ENCODE measurements at places on chromosomes 2 and 18.

GRCh38 chr18:9827211-9827792 is 58.5 kb upstream of the TXNDC2 start:
- no peak for DNase-seq

GRCh38 chr2:61210332-61210981 is 48.5 kb downstream of the C2orf74 start:
- DNase-seq = no peak

DNA sequence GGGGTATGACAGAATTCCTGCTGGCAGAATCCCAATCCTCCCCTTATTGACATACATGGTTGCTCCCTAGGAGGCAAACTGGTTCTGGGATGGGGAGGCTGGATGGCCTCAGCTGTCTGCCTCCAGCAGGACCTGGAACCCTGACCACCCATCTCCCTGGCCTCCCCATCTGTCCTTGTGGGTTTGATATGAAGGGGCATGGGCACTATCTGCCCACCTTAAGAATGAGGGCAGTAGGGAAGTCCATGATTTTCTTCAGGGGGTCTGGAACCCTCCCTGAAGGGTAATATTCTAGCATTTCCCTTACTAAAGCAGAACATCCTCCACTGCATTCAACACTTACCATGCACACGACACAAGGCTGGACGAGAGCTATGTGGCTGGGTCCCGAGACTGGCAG is 113.6 kb downstream of the VAPA start:
- no peak for DNase-seq

GRCh38 chr2:113038291-113038690 is 14.4 kb downstream of the IL36B start:
- no peak for DNase-seq

GRCh38 chr2:65053199-65053598 is 3.0 kb upstream of the CEP68 start:
- DNase-seq = no peak

All from NCI-H526 treated with DMSO at 0.1 percent for 48 hours (cell line).